ENCODE measurements at places on chromosomes 2 and 18. TPM values are rescaled to one million over a fixed set of nuclear protein-coding genes. Genes with fewer than 3 reads are reported as not detected.

The REEP1 gene
- 36.1 TPM for polyA plus RNA-seq

The LOXL3 gene
- 3.5 TPM for polyA plus RNA-seq

The OBSL1 gene
- polyA plus RNA-seq, result 177 TPM

The TLX2 gene
- polyA plus RNA-seq, result not detected

DNA sequence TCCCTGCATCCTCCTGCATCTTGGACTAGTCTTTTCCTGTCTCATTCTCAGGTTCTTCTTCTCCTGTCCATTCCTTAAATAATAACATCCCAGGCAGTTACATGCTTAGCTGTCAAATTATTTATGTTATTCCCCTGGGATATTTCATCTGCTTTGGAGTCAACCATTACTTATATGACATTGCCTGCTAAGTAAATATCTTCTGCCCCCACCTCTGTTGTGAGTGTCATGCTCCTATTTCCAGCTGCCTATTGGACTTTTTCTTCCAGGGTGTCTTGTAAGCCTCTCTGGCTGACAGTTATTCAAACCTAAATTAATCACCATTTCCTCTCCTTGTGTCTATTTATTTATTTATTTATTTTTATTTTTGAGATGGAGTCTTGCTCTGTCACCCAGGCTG lies 124.7 kb upstream of the RASGRP3 start:
- DNase-seq, result no peak

DNA sequence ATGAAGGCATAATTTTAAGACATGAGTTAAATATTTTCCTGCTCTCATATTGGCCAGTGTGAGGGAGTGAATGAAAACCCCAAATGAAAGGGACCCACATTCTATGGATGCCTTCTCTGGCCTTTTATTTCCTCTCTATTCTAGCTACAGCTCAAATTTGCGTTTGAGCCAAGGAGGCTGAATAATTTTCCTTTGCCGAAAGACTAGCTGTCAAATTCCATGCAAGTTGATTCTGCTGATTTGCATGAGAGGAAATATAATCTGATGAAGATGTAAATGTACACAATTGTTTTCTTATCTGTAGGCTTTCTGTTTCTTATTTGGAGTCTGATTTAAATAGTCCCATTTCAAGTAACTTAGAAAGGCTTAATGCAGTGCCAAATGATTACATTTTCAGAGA lies 438.4 kb upstream of the SPRED2 start:
- DNase-seq, result no peak

DNA sequence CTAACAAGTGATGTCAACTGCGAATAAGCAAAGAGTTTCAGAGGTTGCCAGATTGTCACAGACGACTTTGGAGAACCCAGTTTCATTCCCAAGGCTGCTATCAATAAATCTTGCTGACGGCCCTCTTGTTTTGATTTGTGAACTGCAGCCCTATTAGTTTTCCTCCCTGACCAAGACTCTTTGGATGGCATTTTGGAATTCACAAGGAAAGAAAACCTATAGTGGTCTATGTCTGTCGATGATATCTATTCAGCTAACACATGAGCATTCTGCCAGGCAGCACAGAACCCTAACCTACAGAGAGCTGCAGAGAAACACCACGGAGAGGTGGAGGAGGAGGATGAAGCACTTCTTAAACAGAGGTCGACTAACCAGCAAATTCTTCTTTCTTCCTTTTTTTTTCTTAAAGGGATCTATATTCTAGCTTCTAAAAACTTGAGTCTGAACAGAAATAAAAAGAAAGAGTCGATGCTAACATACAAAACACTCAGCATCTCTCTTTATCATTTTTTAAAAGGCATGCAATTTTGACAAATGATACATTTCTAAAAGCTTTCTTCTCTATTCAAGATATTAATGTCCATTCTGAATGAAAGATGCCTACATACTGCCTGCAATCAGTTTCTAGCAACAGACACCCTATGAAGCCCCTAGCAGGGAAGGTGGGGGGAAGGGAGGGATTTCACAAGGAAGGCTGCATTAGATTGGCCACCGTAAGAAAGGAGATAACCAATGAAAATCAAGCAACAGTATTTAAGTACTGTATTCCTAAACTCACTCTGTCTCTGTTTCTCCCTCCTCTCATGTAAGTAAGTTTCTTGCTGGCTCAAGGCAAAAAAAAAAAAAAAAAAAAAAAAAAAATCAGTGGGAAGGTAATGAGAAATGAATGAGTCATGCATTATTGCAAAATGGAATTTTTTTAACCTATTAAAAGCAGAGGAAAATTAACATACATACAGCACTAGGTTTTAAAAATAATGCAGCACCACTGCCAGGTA lies 83.0 kb upstream of the CHRNA1 start:
- no peak for DNase-seq

DNA sequence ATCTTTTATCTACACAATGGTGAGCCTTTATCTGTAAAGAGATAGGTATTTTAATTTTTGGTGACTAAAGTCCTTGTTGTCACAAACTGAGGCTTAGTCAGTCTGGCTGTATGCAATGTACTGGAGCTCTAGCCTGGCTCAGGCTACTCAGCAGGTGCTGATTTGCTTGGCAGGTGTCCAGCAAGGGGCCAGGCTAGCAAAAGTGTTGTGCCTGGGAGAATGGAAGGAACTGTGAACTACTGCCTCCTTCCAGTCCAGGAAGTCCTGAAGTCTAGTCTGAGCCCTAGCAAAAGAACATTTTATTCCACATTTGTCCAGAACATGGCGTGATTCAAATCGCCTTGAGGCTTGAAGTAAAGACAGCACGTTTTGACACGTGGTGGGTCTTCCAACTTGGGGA lies 260.5 kb downstream of the CCDC85A start:
- DNase-seq, result peak; percentile 34

DNA sequence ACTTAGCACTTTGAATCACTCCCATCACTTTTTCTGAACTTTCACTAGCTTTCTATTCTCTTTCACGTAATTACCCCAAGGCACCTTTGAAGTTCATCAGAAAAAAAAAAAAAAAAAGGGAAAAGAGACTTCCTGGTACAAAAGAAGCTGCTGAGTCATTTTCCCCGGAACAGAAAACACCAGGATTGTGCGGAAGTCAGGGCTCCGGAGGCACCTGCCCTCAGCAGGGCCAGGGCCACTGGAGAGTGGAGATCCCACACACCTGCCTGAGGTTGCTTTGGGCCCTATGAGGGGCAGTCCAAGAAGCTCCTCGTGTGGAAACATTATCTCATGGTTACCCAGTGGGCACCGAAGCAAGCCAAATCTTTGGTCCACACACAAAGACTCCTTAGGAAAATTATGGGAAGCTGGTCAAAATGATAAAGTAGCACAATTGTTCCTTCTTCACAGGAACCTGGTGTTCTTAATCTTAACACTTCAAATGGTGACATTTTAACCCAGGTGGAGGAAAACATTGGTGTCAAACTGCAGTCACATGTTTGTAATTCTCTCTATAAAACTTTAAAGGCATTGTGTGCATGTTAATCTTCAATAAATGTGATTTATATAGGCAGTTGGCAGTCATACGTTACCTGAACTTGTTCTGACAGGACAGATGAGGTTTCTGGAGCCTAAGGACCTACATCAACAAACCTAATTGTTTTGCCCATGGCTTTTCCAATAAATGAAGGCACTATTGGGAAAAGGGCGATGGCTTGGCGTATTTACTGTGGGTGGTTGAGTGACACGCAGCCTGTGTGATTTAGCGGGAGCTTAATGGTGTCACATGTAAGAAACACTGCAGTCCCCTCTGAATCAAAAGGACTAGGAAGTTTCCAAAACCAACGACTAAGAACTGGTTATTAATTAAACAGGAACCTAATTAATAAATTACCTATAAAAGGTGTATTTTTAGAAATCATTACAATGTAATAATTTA lies 23.4 kb upstream of the FAM110C start:
- no peak for DNase-seq

DNA sequence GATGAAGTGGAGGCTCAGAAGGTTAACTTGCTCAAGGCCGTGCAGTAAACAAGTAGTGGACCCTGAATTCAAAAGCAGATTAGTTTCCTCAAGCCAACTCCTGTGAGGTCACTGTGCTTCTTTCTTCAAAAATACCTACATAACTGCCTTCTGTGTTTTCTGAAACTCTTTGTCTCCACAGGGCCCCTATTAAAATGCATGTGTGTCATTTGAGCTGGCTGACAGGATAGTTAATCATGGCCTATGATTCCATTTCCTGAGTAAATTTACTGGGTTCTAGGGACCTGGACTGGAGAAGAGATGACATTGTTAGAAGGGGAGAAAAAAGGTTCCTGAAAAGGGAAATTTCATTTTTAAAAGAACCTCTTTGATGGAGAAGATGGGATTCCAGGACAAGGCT lies 12.9 kb upstream of the DTNA start:
- DNase-seq, result no peak

DNA sequence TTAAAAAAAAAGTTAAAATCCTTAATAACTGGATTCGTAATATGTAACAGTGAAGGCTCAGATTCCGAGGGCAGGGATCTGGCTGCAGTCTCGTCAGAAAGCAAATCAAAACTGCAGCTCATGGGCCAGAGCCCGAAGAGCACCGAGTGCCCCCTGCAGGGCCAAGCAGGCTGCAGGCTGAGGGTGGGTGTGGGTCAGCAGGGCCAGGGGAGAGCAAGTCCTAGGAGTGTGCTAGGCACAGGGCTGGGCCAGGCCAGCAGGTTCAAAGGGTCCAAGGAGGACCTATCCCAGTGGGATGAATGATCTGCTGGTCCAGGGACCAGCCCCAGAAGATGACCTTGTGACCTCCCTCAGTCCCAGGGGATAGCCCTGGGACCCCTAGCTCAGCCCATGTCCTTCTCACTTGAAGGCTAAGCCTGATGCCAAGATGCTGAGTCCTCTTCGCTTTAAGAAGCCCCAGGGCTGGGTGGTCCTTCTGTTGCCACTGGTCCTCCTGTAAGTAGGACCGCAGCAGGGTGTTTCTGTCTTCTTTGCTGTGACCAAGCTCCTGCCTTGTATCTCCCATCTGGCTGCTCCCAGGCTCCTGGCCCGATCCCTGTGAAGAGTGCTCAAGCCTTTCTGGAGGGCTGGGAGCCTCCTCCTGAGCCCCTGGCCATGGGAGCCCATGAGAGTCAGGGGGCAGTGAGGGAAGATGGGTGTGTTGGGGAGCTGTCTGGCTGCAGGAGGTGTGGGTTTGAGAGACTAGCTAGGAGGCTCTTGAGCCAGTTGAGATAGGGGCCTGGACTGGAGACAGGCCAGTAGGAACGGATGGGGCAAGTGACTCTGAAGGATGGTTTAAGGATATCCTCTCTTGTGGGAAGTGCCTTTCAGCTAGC lies 150.7 kb downstream of the DYSF start:
- DNase-seq, result peak; percentile 7

DNA sequence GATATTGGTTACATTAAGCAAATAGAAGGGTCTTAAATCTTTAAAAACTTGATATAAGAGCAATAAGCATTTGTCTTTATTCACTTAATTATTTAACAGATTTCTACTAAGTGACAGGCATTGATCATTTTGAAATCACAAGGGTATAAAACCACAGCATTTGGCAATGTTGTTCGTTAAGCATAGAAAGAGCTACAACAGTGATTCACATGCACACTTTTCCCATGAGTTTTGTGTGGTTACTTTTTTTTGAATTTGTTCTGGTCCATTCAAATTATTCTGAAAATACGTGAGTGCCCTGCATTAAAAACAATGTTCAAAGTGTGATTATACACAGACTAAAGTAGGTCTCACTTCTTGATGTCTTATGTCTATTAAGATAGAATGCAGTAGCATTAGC lies 52.2 kb downstream of the LYPD6B start:
- no peak for DNase-seq

DNA sequence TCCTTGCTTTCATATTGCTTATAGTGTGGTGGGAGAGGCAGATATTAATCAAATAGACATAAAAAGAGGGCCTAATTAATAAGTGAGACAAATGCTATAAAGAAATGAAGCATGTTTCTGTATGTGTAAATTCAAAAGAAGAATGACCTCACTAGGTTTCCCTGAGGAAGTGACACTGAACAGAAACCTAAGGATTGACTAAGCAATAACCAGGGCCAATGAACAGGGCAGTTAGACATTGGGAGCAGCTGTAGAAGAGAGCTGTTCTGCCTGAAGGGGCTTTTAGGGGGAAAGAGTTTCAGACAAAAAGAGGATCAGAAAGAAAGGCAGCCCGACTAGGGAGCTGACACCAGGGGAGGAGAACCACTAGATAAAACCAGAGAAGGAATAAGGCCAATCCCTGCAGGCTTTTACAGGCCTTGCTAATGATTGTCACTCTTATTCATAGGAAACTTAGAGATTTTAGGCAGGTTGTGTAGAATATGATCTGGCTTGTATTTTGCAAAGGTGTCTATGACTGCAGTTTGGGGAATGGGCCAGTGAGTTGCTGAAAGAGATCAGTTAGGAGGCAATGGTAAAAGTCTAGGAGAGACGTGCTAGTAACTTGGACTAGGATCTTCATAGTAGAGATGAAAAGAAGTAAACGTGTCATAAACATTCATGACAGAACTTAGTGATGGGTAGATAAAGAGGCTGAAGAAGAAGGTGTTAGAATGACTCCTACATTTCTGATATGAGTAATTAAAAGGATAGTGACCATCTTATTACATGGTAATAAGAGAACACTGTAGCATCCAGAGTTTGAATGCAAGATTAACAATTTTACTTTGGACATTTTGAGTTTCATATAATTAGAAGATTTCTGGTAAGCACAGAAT lies 26.8 kb upstream of the NABP1 start:
- no peak for DNase-seq

DNA sequence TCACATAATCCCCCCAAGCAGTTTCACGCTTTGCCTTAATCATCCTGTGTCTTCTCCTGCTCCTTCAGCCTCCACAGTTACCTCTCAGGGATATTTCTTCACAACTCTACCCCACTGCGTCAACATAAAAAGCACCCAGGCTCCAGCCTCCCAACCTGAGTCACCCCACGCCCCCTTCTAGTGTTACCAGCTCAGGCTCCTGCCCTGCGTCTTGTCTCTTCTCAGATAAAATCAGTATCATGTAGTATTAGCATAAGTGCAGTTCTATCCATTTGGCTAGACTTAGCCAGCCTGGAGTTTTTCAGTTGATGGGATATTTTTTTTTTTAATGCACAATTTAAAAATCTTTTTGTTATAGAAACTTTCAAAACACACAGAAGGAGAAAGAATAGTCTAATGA lies 9.6 kb upstream of the PELI1 start:
- no peak for DNase-seq

DNA sequence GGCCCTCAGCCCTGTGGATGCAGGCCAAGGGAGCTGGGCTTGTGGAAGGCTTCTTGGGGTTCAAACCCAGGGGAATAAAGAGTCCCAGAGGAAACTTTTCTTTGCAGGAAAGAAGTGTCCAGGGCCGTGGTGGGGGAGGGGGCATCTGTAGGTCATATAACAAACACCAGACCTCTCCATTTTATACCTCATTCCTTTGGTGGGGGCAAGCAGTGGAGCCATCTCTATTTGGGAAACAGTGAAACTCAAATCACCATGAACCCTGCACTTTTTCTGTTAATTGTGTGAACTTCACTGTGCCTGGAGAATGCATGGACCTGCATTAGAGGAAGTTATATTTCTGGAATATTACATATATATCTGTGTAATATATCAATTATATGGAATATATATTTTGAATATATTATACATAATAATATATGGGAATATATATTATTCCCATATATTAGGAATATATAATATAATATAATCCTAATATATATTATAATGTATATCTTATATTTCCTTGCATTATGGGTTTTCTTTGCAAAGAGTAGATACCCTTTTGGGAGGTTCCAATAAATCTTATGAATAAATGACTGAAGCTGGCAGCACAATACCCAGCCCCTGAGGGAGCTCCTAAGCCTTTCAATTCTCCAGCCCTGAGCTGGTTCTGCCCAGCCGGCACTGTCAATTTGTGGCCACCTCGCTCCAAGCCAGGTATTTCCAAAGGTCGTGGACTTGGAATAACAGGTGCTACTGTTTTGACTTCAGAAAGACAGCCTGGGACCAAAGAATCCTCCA lies 97.7 kb upstream of the PKDCC start:
- no peak for DNase-seq

Measured in heart left ventricle (tissue), 16 donors.